ENCODE measurements at places on chromosomes 7 and 10.

- no peak for DNase-seq
Measured at GRCh38 chr10:49768731-49769130, 6.6 kb upstream of the OGDHL start.

DNA sequence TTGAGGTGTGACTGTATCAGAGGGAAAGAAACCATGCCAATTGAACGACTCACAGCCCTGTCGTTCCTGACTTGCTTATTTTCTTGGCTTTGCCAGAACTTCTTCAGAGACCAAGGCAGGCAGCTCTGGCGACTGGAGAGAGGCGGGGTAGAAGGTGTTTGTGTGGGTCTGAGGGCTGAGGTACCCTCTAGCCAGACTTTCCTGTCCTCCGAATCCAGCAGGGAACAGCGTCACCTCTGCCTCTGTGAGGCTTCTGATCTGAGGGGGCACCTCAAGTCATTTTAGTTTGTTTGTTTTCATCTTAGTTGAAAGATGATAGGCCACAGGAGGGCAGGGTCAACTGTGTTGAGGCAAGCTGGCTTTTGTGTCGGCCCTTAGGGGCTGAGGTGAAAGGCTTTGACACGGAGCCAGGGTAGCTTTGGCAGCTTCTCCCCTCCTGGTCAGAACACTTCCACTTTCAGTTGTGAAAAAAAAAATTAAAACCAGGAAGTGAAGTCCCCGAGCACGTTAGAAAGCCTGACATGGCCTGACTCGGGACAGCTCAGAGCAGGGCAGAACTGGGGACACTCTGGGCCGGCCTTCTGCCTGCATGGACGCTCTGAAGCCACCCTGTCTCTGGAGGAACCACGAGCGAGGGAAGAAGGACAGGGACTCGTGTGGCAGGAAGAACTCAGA, 1.9 kb downstream of the ACSL5 start:
- DNase-seq: peak; percentile 82

GRCh38 chr10:79354141-79354540, 6.9 kb downstream of the PPIF start:
- DNase-seq: no peak

- DNase-seq: no peak
Measured at GRCh38 chr10:10792681-10793080, 225.0 kb upstream of the CELF2 start.

DNA sequence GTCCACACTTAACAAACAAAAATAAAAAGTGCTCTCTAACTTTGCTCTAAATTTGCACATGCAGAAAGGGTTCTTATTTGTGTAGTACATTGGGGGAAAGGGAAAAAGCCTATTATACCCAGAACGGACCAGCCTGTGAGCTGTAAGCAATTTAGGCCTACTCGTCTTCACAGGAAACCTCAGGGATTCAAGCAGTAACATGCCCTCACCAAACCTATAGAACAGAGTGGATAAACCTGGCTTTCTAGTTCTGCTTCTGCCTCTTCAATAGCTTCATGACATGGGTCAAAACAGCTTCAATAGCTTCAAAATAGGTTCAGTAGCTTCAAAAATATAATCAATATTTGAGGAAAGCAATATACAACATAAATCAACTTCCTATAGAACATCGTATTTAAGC, 163.7 kb downstream of the ARL4A start:
- no peak for DNase-seq

- no peak for DNase-seq
Measured at GRCh38 chr7:28423112-28423511, 10.8 kb downstream of the CREB5 start.

DNA sequence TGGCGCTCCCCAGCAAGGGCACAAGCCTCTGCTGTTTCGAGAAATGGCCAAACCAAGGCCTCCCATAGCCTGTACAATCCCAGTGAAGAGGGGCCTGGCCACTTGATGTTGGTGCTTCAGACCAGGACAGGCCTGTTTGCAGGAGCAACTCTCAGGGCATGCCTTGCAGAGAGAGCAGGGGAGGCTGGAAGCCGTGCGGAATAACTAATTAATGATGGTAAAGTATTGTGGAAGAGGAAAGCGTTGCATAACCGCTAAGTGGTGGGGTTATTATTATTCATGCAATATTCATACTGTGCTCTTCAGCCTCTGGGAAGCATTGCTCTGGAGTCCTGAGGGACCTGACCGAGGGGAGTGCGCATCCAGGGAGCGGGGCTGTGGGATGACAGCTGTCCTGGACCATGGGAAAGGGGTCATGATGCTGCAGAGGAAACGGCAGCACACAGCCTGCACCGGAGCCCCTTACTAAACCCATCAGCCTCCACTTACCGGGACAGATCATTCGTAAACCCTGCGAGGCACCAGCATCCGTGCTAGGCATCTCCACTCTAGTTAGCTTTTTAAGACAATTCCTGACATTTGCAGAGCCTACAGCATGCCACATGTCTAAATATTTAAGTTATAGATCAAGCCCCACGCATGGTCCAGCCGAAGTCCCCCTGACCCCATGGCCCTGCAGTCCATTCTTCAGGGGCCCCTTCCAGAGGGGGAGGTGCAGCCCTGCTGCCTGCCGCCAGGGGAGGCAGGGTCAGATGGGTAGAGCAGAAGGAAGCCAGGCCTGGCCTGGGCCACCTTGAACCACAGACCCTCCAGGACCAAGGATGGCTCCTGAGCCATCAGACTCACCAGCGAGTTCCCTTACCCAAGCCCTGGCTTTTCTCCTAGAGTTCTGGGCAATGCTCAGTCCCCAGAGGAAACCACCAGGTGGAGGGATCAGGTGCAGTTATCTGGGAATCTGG, 11.6 kb downstream of the TMEM273 start:
- no peak for DNase-seq

DNA sequence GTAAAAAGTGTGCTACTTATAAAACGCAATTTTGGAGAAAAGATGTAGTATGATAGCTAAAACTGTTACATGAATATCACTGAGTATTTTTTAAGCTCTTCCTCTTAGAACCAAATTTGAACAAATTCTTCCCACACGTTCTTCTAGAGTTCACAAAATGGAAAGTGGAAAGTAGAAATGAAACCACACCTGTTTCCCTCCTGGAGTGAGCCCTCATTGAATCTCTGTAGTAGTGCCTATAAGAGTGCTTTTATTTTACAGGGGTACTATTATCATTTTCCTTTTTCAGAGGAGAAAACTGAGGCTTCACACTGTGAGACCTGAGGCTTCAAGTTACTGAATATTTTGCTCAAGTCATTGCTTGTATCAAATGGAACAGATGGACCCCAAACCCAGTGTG, 393.0 kb downstream of the NRG3 start:
- DNase-seq: no peak

GRCh38 chr7:152158801-152159587, 133.5 kb downstream of the GALNT11 start:
- peak; percentile 37 for DNase-seq

DNA sequence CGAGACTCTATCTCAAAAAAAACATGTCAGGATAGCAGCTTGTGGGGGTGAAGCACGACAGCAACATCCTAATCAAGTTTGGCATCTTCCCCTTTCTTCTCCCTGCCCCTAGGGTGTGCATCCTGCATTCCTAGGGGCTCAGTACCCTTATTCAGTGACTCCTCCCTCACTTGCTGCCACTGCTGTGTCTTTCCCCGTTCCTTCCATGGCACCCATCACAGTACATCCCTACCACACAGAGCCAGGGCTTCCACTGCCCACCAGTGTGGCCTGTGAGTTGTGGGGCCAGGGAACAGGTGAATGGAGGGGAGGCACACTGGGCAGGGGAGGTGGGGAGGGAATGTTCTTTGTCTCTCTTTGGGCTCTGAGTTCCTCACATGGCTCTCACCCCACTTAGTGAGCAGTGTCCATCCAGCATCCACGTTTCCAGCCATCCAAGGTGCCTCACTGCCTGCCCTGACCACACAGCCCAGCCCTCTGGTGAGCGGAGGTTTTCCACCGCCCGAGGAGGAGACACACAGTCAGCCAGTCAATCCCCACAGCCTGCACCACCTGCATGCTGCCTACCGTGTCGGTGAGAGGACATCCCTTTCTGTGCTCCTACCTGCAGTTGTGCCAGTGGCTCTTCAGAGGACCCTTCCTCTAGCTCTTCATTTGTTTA, 11.4 kb downstream of the NDST2 start:
- DNase-seq: no peak
